Trophoblast cell (in vitro differentiated cells and primary cell): ENCODE measurements at places on chromosomes 12 and 14.

DNA sequence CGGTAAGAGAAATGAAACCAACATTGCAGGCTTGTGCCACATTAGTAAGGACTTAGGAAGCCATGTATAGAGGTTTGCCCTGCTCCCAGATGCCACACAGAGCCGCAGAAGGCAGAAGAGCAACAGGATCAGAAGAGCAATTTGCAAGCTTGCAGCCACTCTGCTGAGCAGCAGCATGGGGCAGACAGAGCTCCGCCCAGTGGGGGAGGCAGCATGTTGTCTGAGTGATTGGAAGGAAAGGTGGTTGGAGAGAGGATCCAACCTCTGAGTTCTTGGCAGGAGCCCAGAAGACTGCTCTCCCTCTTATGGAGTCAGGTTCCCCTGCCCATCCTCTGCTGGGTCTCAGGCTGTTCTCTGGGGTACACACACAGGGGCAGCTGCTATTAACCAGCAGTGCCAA, 2.3 kb upstream of the KRT6A start:
- H3K36me3 ChIP-seq = no peaks in the 10 kb centered on the region
- H3K27me3 ChIP-seq = no peaks in the 10 kb centered on the region

DNA sequence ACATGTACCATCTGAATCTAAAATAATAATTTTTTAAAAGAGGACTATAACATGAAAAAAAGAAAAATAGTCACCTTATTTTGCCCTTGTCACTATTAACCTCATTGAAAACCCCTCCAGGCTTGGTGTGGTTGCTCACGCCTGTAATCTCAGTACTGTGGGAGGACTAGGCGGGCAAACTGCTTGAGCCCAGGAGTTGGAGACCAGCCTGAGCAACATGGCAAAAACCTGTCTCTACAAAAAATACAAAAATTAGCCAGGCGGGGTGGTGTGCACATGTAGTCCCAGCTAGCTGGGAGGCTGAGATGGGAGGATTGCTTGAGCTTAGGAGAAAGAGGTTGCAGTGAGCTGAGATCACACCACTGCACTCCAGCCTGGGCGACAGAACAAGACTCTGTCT, 126.3 kb upstream of the KRAS start:
- no peaks in the 10 kb centered on the region for H3K36me3 ChIP-seq
- H3K27ac ChIP-seq = no peak overlapping the region
- DNase-seq = no peak
- H3K27me3 ChIP-seq = no peaks in the 10 kb centered on the region
- no peak overlapping the region for H3K4me3 ChIP-seq

DNA sequence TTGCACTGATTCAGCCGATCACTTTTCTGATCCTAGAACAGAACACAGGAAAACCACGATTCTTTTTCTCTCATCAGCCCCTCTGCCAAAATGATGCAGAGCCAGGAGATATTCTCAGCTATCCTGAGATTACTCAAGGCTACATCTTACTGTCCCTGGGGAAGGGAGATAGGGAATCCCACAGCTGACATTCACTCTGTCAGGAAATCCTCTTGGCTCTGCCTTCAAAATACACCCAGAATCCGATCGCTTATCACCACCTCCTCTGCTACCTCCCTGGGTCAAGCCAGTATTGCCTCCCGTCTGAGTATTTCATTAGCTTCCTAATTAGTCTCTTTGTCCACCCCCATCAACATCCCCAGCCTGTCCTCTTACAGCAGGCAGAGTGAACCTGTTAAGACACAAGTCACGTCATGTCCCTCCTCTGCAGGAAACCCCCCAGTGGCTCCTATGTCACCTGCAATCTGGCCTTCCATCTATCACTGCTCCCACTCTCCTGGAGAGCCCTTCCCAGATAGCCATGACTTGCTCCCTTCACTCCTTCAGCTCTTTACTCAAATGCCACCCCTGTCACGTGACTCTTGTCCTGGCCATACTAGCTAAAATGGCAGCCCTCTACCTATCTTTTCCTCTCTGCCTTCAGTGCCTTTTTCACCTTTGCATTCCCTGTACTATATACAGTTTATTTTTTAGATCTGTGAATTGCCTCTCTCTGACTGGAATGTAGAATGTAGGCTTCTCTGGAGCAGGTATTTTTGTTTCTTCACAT, 70.3 kb downstream of the GALNT4 start:
- DNase-seq = no peak
- peaks cover 9% of the 10 kb centered on the region for H3K4me1 ChIP-seq
- no peak overlapping the region for H3K4me3 ChIP-seq
- no peaks in the 10 kb centered on the region for H3K36me3 ChIP-seq

GRCh38 chr12:24839268-24839791, 109.6 kb downstream of the BCAT1 start:
- no peaks in the 10 kb centered on the region for H3K27me3 ChIP-seq
- peaks cover 2% of the 10 kb centered on the region for H3K36me3 ChIP-seq
- H3K4me3 ChIP-seq = no peak overlapping the region
- no peak for DNase-seq
- H3K4me1 ChIP-seq = no peaks in the 10 kb centered on the region

GRCh38 chr14:69327507-69327906, 67.5 kb downstream of the GALNT16 start:
- H3K4me1 ChIP-seq = no peaks in the 10 kb centered on the region
- H3K27ac ChIP-seq = no peak overlapping the region
- H3K27me3 ChIP-seq = no peaks in the 10 kb centered on the region
- DNase-seq = no peak
- H3K4me3 ChIP-seq = no peak overlapping the region
- no peaks in the 10 kb centered on the region for H3K36me3 ChIP-seq

GRCh38 chr12:43832463-43833168, 3.3 kb upstream of the TMEM117 start:
- peaks cover 7% of the 10 kb centered on the region for H3K4me1 ChIP-seq
- DNase-seq = no peak
- no peaks in the 10 kb centered on the region for H3K36me3 ChIP-seq
- H3K27me3 ChIP-seq = no peaks in the 10 kb centered on the region
- H3K27ac ChIP-seq = no peak overlapping the region

- H3K27me3 ChIP-seq = no peaks in the 10 kb centered on the region
- peak overlapping the region; percentile 99 for H3K4me3 ChIP-seq
- peak overlapping the region; percentile 94 for H3K27ac ChIP-seq
- H3K36me3 ChIP-seq = peaks cover 41% of the 10 kb centered on the region
- peaks cover 41% of the 10 kb centered on the region for H3K4me1 ChIP-seq
Measured at GRCh38 chr12:52903855-52904508, 894 bp downstream of the KRT8 start.

DNA sequence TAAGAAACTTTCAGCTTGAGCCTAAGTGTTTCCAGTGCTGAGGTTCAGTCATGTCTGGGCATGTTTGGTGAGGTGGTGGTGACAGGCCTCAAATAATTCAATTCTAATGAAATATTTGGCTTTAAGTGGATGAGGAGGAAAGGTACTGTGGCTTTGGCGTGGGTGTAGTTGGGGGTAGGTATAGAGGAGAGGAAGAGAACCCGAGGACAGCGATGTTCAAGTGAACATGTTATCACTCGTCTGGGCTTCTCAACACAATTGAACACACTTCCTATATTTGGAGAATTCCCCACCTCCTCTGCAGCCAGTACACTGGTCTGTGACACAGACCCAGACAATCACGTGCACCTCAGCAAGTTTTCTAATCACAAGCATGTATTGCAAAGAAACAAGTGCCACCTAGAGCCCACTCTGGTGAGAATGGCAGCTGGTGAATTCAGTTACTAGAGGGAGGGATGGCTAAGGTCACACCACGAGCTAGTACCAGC, 53.0 kb downstream of the IFNG-AS1 start:
- no peak overlapping the region for H3K4me3 ChIP-seq
- no peaks in the 10 kb centered on the region for H3K27me3 ChIP-seq
- H3K4me1 ChIP-seq = peaks cover 5% of the 10 kb centered on the region
- no peaks in the 10 kb centered on the region for H3K36me3 ChIP-seq
- no peak overlapping the region for H3K27ac ChIP-seq

- DNase-seq = no peak
- no peak overlapping the region for H3K27ac ChIP-seq
- peaks cover 21% of the 10 kb centered on the region for H3K4me1 ChIP-seq
- no peak overlapping the region for H3K4me3 ChIP-seq
Measured at GRCh38 chr12:121571920-121572319, 8.9 kb downstream of the KDM2B start.

DNA sequence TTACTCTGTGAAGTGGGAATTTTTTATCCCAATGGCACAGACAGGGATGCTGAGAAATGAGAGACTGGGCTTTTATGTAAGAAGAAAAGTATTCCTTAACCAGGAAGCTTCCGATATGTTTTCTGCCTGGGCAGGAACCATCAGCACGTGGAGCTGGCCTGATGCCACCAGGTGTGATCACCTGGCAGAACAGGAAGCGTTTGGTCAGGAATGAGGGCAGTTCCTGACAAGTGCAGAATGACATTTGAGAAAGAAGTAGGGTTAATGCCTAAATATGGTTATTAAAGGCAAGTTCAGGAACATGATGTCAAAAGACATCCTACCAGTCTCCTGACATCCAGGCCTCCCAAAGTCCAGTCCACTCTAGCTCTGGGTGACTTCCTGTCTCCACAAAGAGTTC, 210.3 kb downstream of the NUAK1 start:
- no peak overlapping the region for H3K4me3 ChIP-seq
- DNase-seq = no peak
- H3K27me3 ChIP-seq = no peaks in the 10 kb centered on the region
- no peaks in the 10 kb centered on the region for H3K36me3 ChIP-seq
- H3K27ac ChIP-seq = no peak overlapping the region

GRCh38 chr12:54683398-54683797, 35.2 kb upstream of the DCD start:
- H3K4me3 ChIP-seq = no peak overlapping the region
- no peaks in the 10 kb centered on the region for H3K36me3 ChIP-seq
- no peak overlapping the region for H3K27ac ChIP-seq
- H3K4me1 ChIP-seq = no peaks in the 10 kb centered on the region
- no peak for DNase-seq
- H3K27me3 ChIP-seq = no peaks in the 10 kb centered on the region

- H3K36me3 ChIP-seq = no peaks in the 10 kb centered on the region
- no peaks in the 10 kb centered on the region for H3K27me3 ChIP-seq
- H3K4me1 ChIP-seq = peaks cover 12% of the 10 kb centered on the region
- H3K27ac ChIP-seq = no peak overlapping the region
- no peak overlapping the region for H3K4me3 ChIP-seq
- DNase-seq = no peak
Measured at GRCh38 chr12:2531371-2531770, 263.4 kb upstream of the FKBP4 start.

DNA sequence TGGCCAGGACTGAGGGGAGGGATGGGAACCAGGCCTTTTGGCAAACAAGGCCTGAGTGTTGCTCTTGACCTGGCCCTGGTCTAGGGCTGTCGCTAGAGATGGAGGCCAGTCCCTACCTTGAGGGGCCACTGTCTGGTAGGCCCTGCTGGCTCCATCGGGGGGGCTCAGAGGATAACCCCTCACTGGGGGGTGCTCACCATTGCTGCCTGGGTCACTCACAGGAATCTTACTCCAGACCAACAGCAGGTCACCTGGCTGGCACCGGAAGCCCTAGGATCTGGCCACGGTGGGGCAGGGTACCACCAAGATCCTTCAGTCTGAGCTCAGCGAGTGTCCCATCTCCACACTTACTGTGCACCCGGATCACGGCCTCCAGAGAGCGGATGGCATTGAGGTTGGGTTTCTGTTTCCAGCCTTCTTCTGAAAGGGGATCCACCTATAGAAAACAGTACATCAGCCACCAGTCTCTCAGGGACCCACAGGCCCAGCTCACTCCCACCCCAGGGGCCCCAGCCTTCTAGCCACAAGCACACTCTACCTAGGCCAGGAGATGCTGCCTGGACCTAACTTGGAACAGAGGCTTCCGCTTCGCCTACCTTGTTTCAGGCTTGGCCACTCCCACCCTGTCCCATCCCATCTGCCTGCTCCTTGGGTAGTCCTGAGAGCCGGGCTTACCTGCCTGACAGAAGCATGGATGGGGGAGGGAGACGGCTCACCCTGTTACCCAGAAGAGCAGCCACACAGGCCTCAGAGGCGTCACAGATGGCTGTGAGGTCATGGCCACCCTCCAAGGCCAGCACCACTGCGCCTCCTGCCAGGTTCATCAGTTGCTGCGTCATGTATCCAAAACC, 12.2 kb downstream of the SLC48A1 start:
- H3K27ac ChIP-seq = no peak overlapping the region
- DNase-seq = no peak
- no peaks in the 10 kb centered on the region for H3K4me1 ChIP-seq

DNA sequence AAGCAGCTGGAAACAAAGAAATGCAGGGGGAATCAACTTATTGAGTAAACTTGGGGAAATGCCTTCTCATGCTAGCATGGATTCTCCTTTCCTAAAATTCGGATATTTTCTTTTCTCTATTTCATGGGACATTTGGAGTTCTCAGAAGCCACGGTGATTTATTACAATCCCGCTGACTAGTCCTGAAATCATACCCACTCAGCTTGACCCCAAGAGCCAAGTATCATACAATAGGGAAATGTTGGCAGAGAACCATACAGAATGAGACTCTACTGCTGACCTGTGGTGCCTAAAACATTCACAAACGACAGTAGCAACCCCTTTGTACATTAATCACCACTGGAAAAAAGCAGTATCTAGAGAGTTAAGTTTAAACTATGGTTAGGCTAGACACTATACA, 112.4 kb downstream of the KICS2 start:
- DNase-seq = no peak
- no peaks in the 10 kb centered on the region for H3K27me3 ChIP-seq
- no peak overlapping the region for H3K4me3 ChIP-seq
- no peak overlapping the region for H3K27ac ChIP-seq
- H3K36me3 ChIP-seq = no peaks in the 10 kb centered on the region
- H3K4me1 ChIP-seq = no peaks in the 10 kb centered on the region

- H3K4me3 ChIP-seq = peak overlapping the region; percentile 94
- DNase-seq = peak; percentile 24
- H3K4me1 ChIP-seq = peaks cover 2% of the 10 kb centered on the region
- H3K27me3 ChIP-seq = no peaks in the 10 kb centered on the region
Measured at GRCh38 chr12:69739287-69740191, 879 bp downstream of the RAB3IP start.

- no peak overlapping the region for H3K27ac ChIP-seq
- no peaks in the 10 kb centered on the region for H3K4me1 ChIP-seq
- H3K36me3 ChIP-seq = no peaks in the 10 kb centered on the region
Measured at GRCh38 chr14:36069535-36069900, 107.0 kb downstream of the PTCSC3 start.

GRCh38 chr14:56056031-56056430, 62.2 kb upstream of the PELI2 start:
- no peaks in the 10 kb centered on the region for H3K27me3 ChIP-seq
- no peak overlapping the region for H3K27ac ChIP-seq
- DNase-seq = no peak
- no peaks in the 10 kb centered on the region for H3K4me1 ChIP-seq

GRCh38 chr14:39025250-39025809, 77.7 kb downstream of the SEC23A start:
- H3K27ac ChIP-seq = no peak overlapping the region
- DNase-seq = no peak
- no peak overlapping the region for H3K4me3 ChIP-seq
- peaks cover 7% of the 10 kb centered on the region for H3K36me3 ChIP-seq
